ENCODE measurements at places on chromosomes 16 and 17. TPM values are rescaled to one million over a fixed set of nuclear protein-coding genes. Genes with fewer than 3 reads are reported as not detected.

The SP6 gene
- 8.5 TPM for total RNA-seq

The RNF112 gene
- total RNA-seq = 1.6 TPM

The SLC16A11 gene
- 6.8 TPM for total RNA-seq

The NKD1 gene
- 47.2 TPM for total RNA-seq

The PIMREG gene
- 0.26 TPM for total RNA-seq

The ZG16 gene
- not detected for total RNA-seq

The KRT20 gene
- not detected for total RNA-seq

The ACE gene
- total RNA-seq = 64.1 TPM

The DYNC1LI2 gene
- total RNA-seq = 122 TPM

The SLC13A2 gene
- 0.87 TPM for total RNA-seq

DNA sequence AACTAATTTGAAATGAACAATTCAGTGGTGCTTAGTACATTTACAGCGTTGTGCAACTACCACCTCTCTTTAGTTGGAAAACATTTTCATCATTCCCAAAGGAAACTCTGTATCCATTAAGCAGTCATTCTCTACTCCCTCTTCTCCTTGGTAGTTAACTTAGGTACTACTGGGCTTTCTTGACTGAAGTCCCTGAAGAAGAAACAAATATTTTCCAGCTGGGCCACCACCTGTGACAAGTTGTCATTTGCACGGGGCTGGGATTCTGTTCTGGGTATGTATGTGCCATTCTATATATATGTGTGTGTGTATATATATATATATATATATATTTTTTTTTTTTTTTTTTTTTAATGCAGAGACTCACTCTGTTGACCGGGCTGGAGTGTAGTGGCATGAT, 15.4 kb upstream of the RMI2 start:
- no peak for DNase-seq

DNA sequence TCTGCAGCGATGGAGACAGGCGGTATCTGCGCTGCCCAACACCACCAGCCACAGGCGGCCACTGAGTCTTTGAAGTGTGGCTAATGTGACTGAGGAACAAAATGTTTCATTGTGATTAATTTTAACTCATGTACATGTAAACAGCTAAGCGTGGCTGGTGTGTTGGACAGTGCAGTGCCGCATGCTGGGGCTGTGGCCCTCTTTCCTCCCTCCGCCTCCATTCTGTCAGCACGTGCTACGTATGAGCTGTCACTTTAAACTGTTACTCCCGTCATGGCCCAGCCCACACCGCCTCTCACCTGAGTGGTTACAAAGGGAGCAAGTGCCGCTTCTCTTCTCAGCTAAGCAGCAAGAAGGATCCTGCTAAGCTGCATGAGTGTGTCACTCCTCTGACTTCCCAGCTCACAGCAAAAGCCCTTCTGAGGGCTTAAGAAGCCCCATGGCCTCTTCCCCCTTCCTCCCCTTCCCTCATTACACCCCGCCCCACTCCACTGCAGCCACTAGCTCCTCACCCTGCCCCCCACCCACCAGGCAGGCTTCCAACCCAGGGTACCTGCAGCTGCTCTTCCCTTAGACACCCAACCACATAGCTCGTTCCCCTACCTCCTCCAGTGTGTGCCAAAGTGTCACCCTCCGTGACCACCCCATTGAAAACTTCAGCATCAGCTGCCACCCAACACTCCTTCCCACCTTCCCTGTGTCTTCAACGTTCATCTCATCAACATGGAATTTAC, 15.0 kb downstream of the HASPIN start:
- DNase-seq = peak; percentile 78

GRCh38 chr17:47810200-47810821, 11.3 kb downstream of the OSBPL7 start:
- DNase-seq = peak; percentile 73

GRCh38 chr17:64161380-64162176, 31.6 kb upstream of the ERN1 start:
- no peak for DNase-seq

- DNase-seq = peak; percentile 44
These were observed 27.0 kb downstream of the CLUH start for GRCh38 chr17:2684549-2684948.

DNA sequence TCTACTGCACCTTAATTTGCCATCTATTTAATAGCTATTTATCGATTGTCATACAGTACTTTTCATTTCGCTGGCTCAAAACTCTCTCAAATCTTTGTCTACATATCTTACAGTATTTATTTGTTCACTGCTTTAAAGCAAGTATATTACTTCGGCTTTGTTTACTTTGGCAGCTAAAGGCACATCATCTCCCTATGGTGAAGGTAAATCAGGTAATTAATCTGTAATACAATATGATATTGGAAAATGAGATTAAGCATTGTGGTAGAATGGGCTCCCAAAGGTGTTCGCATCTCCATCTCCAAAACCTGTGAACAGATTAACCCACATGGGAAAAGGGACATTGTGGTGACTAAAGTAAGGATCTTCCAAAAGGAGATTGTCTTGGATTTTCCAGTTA, 6.5 kb downstream of the TMEM170A start:
- DNase-seq = no peak

DNA sequence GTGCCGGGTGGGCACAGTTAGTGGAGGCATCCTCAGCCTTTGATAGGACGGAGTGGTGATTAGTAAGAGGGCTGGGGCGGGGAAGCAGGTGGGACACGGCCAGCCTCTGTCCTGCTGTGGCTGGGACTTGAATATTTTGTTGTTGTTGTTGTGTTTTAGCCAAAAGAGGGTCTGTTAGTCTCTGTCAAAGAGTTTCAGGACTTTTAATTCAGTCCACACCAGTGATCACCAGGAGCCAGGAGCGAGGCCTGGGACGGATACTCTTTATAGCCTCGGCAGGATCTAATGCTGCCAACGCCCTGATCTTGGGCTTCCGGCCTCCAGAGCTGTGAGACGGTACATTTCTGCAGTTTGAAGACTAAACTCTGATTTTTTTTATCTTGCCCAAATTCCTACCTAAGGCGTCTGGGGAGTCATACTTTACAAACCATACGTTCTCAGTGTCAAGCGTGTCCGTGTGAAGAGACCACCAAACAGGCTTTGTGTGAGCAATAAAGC, 2.9 kb upstream of the RNF213 start:
- no peak for DNase-seq

- no peak for DNase-seq
These were observed 7.0 kb downstream of the KNOP1 start for GRCh38 chr16:19710991-19711545.

- no peak for DNase-seq
These were observed 2.2 kb downstream of the KRT12 start for GRCh38 chr17:40864661-40865390.

- DNase-seq = no peak
These were observed 65.2 kb downstream of the KSR1 start for GRCh38 chr17:27521281-27522027.

GRCh38 chr16:8583199-8583598, 7.1 kb downstream of the TMEM114 start:
- DNase-seq = no peak

- no peak for DNase-seq
These were observed 2.7 kb upstream of the PRM1 start for GRCh38 chr16:11283820-11284248.

- no peak for DNase-seq
These were observed 15.6 kb downstream of the SPATA32 start for GRCh38 chr17:45246338-45246737.

DNA sequence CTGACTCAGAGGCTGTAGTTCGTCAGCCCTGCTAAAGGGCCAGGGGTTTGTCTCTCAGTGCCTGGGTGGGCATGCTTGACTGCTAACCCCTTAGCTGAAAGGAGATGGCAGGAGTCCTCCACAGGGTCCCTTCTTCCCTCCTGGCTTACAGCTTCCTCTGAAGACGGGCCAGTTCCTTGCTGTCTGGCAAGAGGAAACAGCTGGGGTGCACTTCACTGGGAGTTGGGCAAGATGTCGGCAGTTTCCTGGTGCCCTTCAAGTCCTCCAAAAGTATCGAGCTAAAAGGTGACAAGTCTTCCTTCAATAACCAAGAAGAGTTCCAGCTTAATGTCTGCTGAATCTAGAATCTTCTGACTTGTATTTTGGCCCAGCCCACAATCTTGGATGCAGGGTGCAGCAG, 23.4 kb downstream of the NUP85 start:
- DNase-seq = peak; percentile 70

GRCh38 chr16:47627721-47628120, 166.6 kb downstream of the PHKB start:
- no peak for DNase-seq

DNA sequence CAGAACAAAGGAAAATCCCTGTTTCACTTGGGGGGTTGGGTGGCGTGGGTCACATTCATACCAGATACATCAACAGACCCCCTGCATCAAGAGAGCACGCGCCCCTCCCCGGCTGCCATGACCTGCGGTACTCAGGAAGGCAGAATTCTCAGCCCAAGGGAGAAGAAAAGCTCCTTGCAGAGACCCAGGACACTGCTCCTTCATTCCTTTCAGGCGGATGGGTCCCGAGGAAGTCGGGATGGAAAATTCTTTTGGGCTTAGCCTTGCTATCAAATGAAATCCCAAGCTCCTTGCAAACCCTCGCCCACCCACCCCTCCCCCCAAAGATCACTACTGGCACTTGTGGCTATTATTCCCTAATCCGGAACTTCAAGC, 40.6 kb downstream of the HIC1 start:
- no peak for DNase-seq

GRCh38 chr17:78672871-78673371, 95.7 kb upstream of the DNAH17 start:
- DNase-seq = peak; percentile 63

GRCh38 chr17:50167371-50167770, 1.6 kb downstream of the SGCA start:
- no peak for DNase-seq

DNA sequence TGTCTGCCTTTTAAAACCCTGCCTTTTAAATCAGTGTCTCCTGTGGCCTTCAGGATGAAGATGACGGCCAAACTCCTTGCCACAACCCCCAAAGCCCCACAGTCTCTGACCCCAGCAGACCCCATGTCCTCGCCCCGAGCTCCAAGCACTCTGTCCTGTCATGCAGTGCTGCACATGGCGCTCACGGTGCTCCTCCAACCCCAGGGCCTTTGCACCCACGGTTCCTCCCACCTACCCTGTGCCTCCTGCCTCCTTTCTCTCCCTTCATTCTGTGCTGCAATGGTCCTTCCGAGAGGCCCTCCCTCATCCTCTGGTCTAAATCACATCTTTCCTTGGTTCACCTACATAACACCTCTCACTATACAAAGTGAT, 235.3 kb downstream of the KATNIP start:
- no peak for DNase-seq

- peak; percentile 59 for DNase-seq
These were observed 10.8 kb upstream of the ADGRG1 start for GRCh38 chr16:57617604-57618111.

DNA sequence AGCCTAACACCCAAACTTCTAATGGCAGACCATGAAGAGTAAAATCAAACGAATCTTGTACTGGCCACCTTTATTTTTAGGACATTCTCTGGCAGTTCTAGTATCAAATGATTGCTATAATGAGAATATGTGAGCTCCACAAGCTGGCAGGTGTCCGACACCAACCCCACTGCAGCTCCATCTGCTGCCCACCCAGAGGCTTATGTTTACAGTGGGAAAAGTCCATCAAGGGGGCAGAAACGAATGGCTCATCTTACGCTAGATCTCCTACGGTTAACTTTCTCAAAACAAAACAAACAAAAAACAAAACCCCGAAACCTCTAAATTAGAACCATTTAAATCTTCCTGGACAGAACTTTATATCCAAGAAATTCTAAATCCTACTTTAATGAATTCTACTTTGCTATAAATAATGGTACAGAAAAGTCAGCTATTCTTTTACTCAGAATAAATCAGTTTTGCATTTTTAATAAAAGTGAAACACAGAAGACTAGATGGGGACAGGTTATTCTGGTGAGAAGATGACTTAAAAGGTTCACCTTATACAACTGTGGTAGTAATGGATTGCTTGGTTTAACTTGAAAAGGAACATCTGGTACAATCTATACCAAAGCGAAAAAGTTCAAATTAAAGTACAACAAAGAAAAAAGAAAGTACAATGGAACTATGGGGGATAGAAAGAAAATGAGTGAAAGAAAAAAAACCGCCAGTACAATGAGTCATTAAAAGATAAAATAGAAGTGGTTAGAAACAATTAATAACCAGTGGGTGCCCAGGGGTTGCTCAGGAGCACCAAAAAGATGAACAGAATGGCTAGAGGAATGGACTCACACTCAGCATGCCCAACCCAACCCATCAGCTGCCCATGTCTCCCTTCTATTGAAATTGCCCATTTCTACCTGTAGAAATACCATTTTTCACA, 40.2 kb downstream of the GRB2 start:
- no peak for DNase-seq

DNA sequence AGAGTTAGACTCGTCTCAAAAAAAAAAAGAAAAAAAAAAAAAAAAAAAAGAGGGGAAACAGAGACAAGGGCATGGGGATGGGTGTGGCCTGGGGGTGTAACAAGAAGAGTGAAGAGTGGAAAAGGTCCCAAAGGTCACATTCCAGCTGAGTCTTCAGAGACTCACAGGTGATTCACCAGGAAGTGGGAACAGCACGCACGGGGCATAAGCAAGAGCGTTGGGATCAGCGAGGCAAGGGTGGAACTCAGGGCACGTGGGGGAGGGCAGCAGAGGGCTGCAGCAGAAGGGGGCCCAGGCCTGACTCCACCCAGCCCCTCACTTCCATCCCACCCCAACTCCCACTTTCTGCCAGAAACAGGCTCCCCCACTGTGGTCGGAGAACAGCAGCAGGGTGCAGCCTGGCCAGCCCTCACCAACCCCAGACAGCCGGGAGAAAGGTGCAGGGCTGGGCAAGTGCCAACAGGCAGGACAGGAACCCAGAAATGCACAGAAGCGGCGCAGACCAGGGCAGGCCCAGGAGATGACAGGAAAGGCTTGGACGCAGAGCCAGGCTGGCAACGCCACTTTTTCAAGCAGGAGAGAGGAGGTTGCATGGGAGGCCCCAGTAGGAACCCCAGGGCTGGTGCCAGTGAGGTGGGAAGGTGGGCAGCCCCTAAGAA, 3.3 kb downstream of the MEAK7 start:
- peak; percentile 61 for DNase-seq

Data from upper lobe of right lung (tissue), 1 donor.